Stromal cell of bone marrow (primary cell): ENCODE measurements at places on chromosomes 2 and 18.

- no peak for DNase-seq
Observed at GRCh38 chr2:57372237-57372984, 674.2 kb upstream of the VRK2 start.

DNA sequence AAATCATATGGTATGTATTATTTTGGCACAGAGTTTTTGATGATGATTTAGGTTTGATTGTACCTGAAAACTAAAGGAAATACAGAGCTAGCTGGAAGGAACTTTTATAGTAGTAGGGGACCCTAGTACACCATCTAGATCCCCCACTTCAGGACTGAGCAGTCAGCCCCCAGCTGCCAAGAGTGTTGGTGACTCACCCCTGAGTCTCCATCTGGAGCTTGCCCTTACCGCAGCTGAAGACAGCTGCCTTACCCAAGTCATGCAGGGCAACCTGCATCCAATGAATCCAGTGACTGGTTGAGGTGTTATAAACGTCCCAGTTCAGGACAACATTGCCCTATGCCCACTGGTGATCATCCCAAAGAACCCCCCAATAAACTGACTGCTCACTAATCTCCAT lies 15.3 kb downstream of the PMS1 start:
- peak; percentile 29 for DNase-seq

DNA sequence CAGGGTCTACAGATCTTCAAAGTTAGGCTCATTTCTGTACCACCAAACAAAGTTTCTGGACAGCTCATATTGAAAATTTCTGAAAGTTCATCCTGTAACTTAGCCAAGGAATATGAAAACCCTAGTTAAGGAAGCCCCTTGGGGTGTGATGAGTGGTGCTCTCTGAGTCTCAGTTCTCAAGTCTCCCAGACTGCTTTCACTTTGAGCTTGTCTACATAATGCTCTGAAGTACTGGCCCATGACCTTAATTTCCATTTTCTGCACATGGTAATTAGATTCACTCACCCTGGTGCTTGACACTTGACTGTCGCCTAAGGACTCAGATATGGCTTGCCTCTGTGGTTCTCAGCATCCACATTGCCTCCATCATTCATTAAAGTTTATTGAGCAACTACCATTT lies 51.7 kb upstream of the SATB2 start:
- no peak for DNase-seq

DNA sequence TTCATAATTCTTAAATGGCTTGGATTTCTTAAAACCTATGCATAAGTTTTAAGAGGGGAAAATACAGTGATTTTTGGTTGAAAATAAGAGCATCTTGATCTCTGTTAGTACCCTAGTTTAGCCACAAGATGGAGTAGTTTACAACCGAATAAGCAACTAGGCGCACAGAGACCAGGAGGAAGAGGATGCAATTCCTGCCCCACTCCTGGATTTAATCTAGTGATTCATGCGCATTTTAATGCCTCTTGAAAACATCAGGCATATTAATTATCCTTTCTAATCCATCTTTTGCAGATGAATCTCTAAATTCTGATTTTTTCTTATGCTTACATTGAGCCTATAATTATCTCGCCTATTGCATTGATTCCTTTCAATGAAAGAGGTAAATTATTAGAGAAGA lies 76.7 kb downstream of the MRPS9 start:
- peak; percentile 39 for DNase-seq

GRCh38 chr18:27991391-27991790 lies 185.5 kb downstream of the CDH2 start:
- no peak for DNase-seq
